Activated naive CD4-positive, alpha-beta T cell treated with anti-CD3 and anti-CD28 coated beads, Interleukin-2, amount 50 U/mL, for 72 hours (primary cell): ENCODE measurements at places on chromosomes 16 and 17. TPM values are rescaled to one million over a fixed set of nuclear protein-coding genes. Genes with fewer than 3 reads are reported as not detected.
A peak's percentile ranks its signal among the peaks of the same experiment; 100 is the strongest.

DNA sequence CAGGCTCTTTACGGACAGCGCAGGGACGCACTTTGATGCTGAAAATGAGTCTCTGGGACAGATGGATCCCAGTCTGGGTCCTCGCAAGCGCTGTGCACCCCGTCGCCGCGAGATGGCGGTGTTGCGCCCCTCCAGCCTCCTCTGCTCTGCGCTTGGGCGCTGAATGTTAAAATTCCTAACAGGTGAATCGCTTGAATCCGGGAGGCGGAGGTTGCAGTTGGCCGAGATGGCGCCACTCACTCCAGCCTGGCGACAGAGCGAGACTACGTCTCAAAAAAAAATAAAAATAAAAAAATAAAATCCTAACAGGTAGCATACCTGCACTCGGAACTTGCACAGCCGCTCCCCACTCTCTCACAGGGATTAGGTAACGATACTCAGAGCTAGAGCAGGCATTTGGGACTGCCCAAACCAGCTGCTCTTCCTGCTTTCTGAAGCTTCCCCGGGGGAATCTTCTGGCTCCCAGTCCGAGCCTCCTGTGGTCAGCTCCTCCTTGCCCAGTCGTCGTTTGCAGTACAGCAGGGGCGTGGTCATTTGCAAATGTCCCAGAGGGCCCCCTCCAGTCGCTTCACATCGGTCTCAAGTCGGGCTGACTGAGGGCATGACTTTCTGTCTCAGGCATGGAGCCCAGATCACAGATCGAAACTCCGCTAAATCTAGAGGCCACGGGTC is 26.2 kb upstream of the OSGIN1 start:
- DNase-seq = peak; percentile 79

GRCh38 chr17:45363498-45363897 is 46.7 kb upstream of the MAP3K14 start:
- no peak for DNase-seq

- DNase-seq = no peak
These were observed 138.2 kb downstream of the CCT6B start for GRCh38 chr17:34823023-34823422.

DNA sequence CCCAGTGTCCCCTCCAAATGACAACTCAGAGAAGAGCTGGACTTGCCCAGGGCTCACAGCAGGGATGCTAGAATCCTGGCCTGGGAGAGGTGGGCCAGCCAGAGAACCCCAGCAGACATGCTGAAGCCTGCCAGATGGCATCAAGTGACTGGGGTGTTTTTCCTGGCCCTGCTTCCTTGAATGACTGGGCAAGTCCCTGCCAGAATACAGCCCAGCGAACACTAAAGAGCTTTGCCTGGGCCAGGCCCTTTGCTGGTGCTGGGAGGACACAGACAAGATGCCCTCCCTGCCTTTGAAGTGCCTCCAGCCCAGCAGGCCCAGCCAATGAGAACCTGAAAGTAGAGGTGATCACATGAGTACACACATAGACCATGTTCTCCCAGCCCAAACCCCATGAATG is 11.5 kb downstream of the ZNF319 start:
- no peak for DNase-seq

DNA sequence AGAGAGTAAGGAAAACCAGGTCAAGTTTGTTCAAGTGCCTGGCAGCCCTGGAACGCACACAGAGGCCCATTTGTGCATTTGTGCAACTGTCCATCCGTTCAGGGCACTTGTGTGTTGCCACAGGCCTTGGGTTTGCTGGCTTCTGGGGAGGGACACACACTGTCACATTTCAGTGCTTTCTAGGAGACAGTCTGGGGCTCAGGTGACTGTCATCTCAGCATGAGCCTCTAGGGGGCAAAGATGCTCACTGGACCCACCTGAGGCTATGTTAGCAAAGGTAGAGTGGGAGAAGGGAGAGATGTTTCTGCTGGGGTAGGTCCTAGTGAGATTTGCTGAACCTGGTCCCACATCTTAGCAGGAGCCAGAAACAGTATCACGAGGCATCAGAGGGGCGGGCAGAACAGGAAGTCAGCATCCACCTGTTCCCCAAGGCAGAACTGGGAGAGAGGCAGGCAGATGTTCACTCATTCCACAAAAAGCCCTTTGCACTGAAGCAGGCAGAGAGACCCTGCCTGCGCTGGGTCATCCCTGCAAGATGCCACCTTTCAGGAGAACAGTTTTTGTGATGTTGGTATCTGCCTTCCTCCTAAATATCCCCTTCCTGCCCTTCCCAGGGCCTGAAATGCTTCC is 48.5 kb downstream of the RAI1 start:
- peak; percentile 56 for DNase-seq

DNA sequence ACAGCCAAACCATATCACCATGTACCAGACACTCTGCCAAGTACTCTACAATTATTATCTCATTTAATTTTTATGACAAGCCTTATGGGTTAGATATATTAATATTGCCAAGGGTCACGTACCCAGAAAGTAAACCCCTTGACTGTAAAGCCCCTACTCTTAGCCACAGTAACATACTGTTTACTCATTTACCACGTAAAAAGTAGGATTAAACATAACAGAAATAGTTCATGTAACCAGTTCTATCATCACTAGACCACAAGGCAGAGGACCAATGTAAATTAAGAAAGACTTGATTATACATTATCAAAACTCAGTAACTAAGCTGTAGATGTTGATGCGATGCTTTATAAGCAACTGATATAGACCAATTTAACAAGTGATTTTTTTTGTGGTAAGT is 101.5 kb upstream of the CNTNAP4 start:
- no peak for DNase-seq

- DNase-seq = no peak
These were observed 22.3 kb downstream of the ADGRG5 start for GRCh38 chr16:57564571-57565270.

DNA sequence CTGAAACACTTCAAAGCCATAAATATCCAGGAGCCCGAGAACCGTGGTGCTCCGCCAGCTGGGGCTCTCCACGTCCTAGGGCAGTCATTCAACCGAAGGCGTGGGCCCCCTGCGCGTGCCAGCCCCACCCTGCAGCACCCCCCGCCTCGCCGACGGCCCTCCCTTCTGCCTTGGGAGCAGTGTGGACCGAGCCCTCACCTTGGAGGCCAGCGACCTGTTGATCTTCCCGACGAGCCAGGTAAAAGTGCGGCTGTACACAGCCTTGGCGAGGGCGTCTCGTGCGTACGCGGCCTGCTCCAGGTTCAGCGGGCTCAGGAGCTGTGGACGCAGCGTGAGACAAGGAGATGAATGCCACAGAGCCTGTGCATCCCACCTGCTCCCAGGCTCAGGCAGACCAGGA is 14.1 kb downstream of the MYO1C start:
- no peak for DNase-seq

DNA sequence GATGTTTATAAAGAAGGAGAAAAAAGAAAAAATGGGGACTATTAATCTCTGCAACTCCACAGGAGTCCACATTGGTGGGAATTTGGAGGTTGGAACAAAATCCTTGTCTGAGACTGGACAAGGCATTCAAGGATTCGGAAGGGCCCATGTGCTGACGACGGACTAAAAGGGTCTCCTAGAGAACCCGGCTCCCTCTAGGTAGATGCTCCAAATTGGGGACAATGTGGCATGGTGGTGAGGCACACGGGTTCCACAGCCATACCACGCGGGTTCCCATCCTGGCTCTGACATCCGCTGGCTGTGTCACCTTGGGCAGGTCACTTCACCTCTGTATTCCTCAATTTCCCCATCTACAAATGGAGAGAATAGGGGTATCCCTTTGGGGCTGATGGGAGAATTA is 227.4 kb downstream of the C16orf78 start:
- no peak for DNase-seq

DNA sequence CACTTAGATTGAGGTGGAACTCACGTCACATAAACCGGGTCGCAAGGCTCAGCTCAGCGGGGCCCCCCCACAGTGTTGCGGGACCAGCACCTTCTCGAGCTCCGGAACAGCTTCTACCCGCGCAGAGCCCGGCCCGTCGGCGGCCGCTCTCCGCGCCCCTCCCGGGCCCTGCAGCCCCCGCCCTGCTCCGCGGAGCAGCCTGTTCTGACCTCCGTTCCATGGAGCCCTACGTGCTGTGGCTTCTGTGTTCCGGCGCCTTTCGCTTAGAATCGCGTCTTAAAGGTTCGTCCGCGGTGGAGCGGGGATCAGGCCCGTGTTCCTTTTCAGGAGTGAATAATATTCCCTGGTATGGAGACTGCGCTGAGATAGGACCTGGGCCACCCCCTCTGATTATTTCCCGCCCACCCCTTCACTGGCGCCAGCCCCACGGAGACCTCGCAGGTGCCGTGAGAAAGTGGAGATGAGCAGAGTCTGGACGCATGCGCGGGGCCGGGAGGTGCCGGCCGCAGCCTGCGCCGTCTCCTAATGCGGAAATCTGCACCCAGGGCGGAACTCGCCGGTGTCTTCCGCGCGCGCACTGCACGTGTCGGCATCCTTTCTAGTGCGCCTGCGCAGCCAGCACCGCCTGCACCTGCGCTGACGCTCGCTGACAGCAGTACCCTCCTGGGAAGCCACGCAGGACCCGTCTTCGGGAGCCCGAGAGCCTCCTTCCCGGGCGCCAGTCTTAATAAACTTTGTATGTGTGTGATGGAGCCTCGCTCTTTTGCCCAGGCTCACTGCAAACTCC is 30.9 kb downstream of the ZNF778 start:
- no peak for DNase-seq

DNA sequence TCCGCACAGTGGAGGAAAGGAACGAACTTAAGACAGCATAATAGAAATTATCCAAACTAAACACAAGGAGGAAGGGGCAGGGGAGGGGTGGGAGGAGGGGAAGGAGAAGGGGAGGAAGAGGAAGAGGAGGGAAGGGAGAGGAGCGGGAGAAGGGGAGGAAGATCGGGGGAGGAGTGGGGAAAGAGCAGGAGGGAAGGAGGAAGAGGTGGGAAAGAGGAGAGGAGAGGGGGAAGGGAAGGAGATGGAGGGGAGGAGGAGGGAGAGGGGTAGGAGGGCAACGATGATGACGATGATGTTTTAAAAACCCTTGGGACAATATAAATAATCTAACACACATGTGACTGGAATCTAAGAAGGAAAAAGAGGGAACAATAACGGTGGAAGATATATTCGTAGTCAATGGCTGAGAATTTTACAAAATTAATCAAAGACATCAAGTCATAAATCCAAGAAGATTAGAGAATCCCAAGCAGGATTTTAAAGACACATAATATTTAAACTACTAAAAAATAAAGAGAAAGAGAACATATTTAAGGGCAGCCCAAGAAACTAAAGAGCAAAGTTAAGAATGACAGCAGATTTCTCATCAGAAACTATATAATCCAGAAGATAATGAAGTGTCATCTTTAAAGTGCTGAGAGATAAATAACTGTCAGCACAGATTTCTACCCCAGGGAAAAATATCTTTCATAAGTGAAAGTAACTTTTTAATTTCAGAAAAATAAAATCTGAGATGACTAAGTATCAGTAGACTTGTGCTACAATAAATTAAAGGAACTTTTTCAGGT is 30.2 kb downstream of the C16orf95 start:
- no peak for DNase-seq

- DNase-seq = no peak
These were observed 3.7 kb downstream of the TRAF7 start for GRCh38 chr16:2159175-2159838.

DNA sequence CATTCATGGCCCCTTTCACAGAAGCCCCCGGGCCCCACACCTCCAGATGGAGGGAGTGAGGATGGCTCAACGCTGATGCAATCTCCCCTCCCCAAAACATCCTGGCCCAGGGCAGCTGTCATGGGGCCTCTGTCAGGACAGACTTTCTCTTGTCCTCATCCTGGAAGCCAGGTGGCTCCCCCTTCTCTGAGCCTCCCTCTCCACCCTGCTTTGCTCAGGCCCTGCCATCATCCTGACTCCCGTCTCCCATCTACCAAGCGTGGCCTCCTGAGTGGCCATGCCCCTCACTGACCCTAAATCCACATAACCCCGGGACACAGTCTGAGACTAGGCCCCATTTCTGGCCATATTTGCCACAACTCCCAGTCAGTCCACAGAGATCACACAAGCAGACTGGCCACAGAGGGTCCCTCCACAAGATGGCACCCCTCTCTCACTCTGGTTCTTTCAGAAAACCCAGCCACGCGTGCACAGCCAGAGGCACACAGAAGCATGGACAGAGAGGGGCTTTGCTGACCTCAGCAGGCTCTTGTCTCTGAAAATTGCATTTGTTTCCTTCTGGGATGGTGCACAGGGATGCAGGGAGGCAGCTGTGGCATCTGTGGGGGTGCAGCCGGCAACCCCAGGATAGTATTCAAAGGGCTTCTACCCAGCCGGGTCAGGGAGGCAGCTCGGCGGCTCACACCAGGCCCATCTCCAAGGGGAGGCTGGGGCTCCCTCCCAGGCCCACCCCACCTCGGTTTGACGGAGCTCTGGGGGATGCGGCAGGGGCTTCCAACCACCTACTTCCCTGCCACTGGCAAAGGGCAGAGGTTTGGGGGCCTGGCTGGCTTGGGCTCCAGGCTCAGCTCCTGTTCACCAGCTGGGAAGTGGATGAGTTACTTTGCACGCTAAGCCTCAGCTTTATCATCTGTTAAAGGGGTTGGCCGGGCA is 16.9 kb downstream of the DOC2B start:
- DNase-seq = no peak

GRCh38 chr16:83365166-83365565 is 442.6 kb upstream of the HSBP1 start:
- no peak for DNase-seq

GRCh38 chr16:3173892-3174617 is 13.9 kb upstream of the OR1F1 start:
- peak; percentile 60 for DNase-seq

DNA sequence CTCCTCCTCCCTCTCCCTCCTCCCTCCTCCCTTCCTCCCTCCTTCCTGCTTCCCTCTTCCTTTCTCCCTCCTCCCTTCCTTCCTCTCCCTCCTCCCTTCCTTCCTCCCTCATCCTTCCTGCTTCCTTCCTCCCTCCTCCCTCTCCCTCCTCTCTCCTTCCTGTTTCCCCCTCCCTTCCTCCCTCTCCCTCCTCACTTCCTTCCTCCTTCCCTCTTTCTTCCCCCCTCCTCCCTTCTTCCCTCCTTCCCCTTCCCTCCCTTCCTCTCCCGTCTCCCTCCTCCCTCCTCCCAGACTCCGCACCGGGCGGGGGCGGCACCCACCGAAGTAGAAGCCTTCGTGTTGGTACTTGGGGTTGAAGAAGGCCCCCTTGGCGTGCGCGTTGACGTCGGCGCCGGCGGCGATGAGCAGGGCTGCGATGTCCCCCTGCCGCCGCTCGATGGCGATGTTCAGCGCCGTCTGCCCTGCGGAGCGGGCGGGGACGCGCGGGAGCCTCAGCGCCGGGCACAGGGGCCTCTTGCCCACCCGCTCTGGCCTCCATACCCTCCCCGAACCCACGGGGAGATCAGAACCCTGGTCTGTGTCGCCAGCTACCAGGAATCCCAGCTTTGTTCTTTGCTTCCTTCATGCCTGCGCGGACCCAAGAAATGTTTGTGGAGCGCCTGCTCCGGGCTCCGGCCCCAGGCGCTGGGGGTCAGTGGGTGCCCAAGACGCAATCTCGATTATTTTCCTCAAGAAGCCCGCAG is 22.2 kb downstream of the TRPV3 start:
- peak; percentile 68 for DNase-seq

GRCh38 chr16:85330694-85331188 is 218.5 kb upstream of the CIBAR2 start:
- DNase-seq = peak; percentile 19

The CD300LB gene
- not detected for total RNA-seq

The CD7 gene
- 646 TPM for total RNA-seq

The DOC2B gene
- 0.64 TPM for total RNA-seq

The CORO1A gene
- 1,124 TPM for total RNA-seq

The TBC1D3C gene
- total RNA-seq = not detected

The SPG7 gene
- 114 TPM for total RNA-seq

The ZNF286A gene
- total RNA-seq = 21.8 TPM

The IL17C gene
- total RNA-seq = not detected

The TSNAXIP1 gene
- total RNA-seq = not detected

The INCA1 gene
- total RNA-seq = 0.53 TPM

The NEUROD2 gene
- total RNA-seq = not detected

The TBC1D3K gene
- not detected for total RNA-seq

The GRAPL gene
- total RNA-seq = 8.1 TPM
